Myocyte (in vitro differentiated cells): ENCODE measurements at places on chromosomes 1 and 21. TPM values are rescaled to one million over a fixed set of nuclear protein-coding genes. Genes with fewer than 3 reads are reported as not detected.

Gene ERRFI1
- 138 and 194 TPM in 2 replicates for total RNA-seq

Gene FAM151A
- not detected in 2 replicates for total RNA-seq

Gene GSTM5
- not detected in 2 replicates for total RNA-seq

Gene RNF186
- total RNA-seq = not detected in 2 replicates

Gene JAM2
- 34.0 and 45.3 TPM in 2 replicates for total RNA-seq

Gene DNAJC28
- total RNA-seq = 3.3 and 3.5 TPM in 2 replicates

Gene GNG12
- 60.5 and 62.6 TPM in 2 replicates for total RNA-seq

Gene CFHR5
- total RNA-seq = not detected in 2 replicates

Gene FALEC
- total RNA-seq = not detected in 2 replicates

DNA sequence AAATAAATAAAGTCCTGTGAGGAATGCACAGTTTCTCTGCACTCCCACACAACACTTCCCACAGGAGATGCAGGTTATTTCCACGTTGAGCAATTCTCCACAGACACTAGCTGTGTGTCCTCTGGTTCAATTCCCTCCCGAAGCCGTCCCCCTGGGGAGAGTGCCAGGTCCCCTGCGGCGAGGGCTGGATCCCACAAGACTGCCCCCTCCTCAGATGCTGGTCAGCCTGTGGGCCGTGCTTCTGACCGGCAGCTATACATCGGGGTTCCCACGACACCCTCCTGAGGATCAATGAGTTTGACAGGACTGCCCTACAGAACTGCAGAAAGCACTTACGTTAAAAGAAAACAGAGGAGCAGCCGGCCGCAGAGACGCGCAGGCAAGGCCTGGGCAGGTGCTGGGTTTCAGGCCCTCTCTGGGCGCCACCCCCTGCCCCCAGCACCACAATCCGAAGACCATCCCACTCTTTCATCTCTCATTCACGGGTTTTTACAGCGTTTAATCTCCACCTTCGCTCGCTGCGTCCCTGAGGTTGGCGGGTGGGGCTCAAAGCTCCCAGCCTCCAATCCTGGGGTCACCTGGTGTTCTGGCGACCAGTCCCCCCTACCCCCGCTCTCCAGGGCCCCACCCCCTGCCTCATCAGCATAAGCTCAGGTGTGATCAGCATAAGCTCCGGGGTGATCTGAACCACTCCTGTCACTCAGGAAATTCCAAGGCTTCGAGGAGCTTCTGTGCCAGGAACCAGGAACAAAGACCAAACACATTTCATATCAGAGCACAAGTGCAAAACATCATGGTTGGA is 9.3 kb downstream of the SLC35E2B start:
- DNase-seq = no peak

DNA sequence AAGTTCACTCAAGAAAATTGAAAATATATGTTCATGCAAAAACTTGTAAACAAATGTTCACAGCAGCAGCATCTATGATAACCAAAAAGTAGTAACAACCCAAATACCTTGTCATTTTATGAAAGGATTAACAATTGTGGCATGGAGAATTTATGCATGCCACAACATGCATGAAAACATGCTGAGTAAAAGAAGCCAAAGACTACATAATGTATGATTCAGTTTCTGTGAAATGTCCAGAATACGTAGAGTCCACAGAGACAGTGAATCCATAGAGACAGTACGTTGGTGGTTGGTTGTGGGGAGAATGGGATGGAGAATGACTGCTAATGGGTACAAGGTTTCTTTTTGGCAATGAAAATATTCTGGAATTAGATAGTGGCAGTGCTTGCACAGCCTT is 148.7 kb downstream of the MAST2 start:
- no peak for DNase-seq

DNA sequence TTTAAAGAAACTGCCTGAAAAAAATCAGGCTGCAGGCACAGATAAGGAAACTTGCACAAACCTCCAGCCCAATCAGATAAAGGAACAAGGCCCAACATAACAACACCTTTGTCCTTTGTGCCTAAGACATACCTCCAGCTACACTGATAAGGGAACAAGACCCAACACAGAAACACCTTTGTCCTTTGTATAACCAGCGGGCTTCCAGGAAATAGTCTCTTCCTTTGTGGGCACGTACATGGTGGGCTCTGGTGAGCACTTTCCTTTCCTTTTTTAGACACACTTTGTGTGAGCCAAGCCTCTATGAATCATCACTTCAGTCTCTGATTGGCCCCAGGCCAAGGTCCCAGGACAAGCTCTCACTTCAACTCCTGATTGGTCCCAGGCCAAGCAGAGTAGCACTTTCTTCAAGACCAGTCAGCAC is 23.6 kb downstream of the ZNF670 start:
- DNase-seq = peak; percentile 28

DNA sequence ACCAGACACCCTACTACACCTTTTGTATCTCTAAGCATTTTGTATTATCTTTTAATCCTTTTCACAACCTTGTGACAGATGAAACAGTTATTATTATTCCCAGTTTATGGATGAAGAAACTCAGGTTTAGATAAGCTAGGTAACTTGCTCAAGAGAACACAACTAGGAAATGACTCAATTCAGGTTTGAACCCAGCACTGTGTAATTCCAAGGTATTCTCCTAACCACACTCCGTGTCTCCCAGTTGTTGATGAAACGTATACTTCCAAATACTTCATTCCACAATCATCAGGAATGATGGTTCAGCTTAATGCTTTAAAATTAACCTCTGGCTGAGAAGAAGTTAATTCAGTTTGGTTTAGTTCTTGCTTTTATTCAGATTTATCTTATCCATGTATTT is 51.7 kb upstream of the MRPS6 start:
- no peak for DNase-seq

DNA sequence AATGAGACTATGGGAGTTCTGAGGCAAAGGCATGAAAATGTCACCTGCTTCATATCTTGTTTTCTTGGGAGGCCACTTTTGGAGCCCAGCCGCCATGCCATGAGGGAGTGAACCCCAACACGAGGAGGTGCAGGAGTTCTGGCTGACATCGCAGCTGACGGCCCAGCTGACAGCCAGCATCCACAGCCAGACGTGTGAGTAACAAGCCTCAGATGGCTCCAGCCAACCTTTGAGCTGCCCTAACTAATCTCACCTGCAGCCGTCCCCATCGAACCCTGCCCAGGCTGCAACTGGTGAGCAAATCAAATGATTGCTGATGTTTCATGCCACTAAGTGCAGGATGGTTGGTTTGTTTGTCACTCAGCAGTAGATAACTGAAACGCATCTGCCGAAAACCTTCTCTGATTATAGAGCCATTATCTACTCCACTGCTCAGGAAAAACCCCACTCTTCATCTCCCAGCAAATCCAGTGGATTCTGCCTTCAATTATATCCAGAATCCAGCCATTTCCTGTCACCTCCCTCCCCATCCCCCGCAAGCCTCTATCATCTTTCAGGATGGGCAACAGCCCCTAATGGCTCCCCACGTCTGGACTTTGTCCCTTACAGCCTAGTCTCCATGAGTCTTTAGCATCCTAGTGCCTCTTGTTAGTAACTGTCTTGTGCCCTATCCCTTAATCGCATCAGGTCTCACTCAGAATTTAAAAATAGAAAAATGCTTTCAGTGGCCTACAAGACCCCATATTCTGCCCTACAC is 18.5 kb upstream of the RAB4A start:
- no peak for DNase-seq

GRCh38 chr1:34178072-34178471 is 1.4 kb downstream of the C1orf94 start:
- no peak for DNase-seq

GRCh38 chr21:16363518-16363917 is 633.7 kb downstream of the USP25 start:
- no peak for DNase-seq

GRCh38 chr21:28818663-28819278 is 173.9 kb downstream of the LTN1 start:
- DNase-seq = no peak

DNA sequence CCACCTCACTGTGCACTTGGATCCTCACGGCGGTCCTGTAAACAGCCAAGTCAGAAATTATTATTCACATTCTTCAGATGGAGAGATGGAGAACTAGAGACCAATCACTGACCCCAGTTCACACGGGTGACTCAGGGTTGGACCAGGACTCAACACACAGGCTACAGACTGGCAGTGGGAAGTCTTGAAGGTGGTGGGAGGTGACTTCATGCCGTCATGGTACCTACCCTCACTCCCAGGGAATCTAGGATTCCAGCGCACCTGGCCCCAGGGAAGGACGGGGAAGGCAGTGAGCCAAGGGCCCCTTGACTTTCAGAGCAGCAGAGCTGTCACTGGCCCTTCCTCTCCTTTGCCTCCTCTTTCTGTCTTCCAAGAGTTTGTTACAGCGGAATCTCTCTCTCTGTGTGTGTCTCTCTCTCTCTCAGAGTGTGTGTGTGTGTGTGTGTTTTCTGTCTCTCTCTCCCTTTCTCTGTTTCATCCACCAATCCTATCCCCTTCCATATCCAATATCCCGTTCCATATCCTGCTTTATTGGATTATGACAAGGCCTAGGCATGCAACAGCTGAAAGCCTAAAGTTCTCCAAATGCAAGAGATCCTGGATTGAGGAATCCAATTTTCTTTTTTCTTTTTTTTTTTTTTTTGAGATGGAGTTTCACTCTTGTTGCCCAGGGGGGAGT is 11.7 kb downstream of the OPTC start:
- no peak for DNase-seq

DNA sequence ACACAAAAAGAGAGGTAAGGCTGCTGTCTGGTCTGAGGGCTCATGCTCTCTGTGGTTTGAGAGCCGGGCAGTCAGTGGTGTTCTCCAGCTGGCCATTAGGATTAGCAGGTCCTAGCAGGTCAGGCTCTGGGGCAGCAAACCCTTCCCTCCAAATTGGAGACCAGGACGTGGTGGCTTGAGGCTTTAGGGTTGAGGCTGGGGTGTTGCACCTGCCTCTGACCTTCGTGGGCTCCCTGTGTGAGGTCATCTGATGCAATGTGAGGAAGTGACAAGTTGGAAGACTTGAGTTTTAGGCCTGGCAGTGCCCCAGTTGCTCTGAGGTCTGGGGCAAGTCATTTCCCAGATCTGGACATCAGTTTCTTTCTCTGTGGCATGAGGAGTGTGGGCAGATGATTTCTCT is 24.4 kb downstream of the SZRD1 start:
- peak; percentile 96 for DNase-seq

DNA sequence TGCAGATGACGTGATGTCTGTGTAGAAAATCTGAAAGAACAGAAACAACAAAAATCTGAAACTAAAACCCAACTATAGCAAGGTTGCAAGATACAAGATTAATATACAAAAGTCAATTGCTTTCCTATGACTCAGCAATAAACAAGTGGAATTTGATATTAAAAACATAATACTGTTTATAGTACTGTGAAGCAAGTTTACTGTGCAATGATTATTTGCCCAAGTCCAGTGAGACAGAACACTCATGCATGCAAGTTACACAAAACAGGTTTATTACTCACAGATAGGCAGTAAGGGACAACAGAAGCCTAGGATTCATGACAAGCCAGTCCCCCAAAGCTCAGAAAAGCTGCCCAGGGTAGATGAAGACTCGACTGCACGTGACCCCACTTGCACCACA is 62.4 kb upstream of the RAB4A start:
- DNase-seq = no peak

- no peak for DNase-seq
These were observed 307.9 kb downstream of the COL11A1 start for GRCh38 chr1:102800406-102800805.

- peak; percentile 80 for DNase-seq
These were observed 4.3 kb upstream of the DPYD start for GRCh38 chr1:97925151-97925550.

DNA sequence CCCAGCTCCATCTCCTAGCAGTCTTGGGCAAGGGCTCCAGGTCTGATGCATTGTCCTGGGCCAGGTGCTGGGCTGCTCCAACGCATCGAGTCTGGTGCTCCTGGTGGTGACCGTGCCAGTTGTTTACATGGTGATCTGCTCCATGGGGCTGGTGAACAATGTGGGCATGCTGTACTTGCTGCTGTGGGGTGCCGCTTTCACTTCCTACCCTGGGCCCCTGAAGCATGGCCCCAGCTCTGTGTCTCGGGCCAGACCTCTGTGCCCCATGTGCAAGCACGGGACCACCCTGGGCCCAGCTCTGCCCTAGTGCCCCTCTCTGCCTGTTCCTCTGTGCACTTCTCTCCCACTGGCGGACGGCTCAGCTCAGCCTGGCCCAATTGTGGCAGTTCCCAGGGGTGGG is 119.4 kb downstream of the MAST2 start:
- no peak for DNase-seq

DNA sequence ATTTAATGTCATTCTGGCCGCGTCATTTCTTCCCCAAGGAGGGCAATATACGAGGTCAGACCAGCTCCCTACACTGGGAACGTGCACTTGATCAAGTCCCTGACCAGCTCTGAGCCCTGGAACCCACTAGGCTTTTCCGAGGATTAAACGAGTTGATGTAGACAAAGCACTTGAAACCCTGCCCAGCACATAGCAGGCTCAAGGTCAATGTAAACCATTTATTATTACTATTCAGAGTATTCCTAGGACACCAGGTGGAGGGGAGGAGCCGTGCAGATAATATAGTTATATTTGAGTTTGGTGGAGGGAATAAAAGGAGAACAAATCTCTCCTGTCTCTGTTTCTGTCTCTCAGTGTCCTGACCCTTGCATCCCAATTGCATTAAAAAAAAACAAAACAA is 174.1 kb upstream of the IGSF21 start:
- no peak for DNase-seq

GRCh38 chr1:193190096-193190744 is 3.8 kb upstream of the B3GALT2 start:
- peak; percentile 56 for DNase-seq
